ENCODE measurements at places on chromosomes 1 and 21. TPM values are rescaled to one million over a fixed set of nuclear protein-coding genes. Genes with fewer than 3 reads are reported as not detected.

- DNase-seq = no peak
Measured at GRCh38 chr21:14844001-14844400, 220.8 kb downstream of the NRIP1 start.

GRCh38 chr21:38567335-38567969, 69.2 kb upstream of the ERG start:
- DNase-seq = no peak

DNA sequence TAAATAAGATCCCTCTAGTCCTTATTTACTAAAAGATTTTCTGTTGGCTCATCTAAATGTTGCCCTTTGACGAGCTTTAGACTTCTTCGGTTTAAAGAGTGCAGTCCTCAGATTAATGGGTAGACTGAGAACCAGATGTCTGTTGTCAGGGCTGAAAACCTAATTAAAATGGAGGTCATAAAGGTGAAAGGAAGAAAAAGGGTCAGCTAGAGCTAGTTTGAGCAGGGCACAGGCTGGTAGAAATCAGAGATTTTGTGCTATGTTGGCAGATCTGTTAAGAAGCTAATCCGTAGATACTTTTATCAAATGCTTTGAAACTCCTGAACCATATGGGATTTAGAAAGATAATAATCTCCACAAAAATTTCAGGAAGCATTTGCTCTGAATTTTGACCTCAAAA, 959.0 kb downstream of the PLA2G4A start:
- DNase-seq = no peak

- peak; percentile 56 for DNase-seq
Measured at GRCh38 chr1:18949686-18950400, 6.6 kb downstream of the IFFO2 start.

DNA sequence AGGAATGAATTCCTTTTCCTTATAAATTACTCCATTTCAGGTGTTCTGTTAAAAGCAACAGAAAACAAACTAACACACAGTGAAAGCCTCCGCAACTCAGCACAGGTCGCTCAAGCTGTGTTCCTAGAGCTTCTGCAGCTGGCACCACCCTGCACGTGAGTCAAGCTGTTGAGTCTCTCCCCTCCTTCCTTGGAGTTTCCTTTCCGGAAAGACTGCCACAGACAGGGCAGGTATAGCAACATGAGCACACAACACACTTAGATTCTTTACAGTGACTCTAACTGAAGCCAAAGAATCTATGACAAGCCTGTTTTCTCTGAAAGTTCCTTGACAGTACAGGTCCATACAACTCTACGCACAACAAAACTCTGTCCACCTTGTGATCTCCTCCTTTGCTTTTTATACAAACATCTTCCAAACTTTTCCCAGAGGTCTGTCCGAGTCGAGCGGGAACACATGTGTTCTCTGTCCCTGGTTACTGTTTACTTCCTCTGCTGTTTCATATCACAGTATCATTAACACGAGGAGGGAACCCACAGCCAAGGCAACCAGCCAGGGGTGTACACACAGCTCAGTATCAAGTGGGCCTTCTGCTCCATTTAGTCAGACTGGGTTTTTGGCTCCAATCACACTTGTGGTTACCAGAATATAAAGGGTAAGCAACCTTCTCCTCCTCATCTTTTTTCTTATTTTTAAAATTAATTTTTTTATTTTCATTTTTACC, 38.7 kb upstream of the DESI2 start:
- DNase-seq = no peak

- no peak for DNase-seq
Measured at GRCh38 chr21:14591882-14592281, 45.8 kb upstream of the SAMSN1 start.

DNA sequence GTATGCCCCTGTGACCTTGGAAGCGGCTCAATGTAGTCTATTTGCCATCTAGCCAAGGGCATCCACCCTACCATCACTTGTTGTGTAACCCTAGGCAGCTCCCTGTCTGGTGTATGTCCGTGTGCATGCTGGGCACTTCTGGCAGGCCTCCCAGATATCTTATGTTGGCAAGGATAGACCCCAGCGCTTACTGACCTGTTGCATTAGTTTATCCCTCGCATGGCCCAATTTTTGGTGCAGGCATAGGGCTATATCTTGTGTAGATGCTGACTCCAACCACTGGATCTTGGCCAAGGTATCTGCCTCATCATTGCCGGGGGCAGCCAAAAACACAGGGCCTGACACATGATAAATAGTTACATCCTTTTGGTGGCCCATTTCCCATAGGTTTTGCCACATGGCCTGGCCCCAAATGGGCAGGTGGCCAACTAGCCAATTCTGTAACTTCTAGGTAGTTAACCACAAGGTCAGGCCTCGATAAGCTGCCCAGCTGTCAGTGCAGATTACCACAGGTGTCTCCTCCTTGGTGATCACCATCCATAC, 14.0 kb upstream of the TBX19 start:
- DNase-seq = no peak

GRCh38 chr1:43546388-43547100, 15.9 kb downstream of the PTPRF start:
- DNase-seq = no peak

DNA sequence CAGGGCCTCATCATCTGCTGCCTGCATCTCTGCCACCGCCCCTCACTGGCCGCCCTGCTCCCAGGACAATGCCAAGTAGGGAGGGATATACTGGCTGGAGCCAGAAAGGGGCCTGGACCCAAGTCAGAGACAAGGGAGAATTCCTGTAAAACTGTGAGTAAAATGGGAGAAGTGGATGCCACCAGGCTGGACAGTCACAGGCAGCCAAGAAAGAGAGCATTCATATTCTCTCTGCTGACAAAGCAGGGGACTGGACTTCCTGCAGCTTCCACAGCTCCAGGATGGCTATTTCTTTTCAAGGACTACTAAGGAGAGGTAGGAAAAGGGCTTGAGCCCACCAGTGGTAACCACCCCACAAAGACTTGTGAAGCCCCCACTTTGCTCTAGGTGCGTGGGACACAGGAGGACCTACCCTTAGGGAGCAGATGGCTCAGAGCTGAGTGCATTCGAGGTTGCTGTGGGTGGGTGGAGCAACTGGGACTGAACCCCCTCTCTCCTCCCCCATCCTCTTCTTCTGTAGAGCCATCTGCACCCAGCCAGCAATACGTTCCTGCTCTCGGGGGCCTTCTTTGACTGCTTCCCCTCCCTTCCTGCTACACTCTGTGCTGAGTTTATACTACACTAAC, 57.5 kb downstream of the GLIS1 start:
- DNase-seq = no peak

DNA sequence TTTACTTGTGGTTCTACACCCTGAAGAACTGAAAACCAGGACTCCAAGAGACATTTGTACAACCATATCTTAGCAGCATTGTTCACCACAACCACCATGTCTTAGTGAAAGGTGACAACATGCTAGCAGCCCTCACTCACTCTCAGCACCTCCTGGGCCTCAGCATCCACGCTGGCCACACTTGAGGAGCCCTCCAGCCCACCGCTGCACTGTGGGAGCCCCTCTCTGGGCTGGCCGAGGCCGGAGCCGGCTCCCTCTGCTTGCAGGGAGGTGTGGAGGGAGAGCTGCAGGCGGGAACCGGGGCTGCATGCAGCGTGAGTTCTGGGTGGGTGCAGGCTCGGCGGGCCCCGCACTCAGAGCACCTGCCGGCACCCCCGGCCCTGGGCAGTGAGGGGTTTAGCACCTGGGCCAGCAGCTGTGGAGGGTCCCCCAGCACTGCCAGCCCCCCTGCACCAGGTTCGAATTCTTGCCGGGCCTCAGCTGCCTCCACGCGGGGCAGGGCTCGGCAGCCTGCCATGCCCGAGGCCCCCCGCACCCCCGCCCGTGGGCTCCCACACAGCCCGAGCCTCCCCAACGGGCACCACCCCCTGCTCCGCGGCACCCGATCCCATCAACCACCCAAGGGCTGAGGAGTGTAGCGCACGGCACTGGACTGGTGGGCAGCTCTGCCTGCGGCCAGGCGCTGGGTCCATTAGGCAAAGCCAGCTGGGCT, 9.2 kb downstream of the C1orf159 start:
- peak; percentile 20 for DNase-seq

GRCh38 chr1:171280599-171280998, 32.3 kb downstream of the FMO1 start:
- DNase-seq = no peak

GRCh38 chr1:23528250-23528978, 2.6 kb downstream of the E2F2 start:
- peak; percentile 92 for DNase-seq

- no peak for DNase-seq
Measured at GRCh38 chr1:78672428-78672827, 22.8 kb downstream of the IFI44 start.

DNA sequence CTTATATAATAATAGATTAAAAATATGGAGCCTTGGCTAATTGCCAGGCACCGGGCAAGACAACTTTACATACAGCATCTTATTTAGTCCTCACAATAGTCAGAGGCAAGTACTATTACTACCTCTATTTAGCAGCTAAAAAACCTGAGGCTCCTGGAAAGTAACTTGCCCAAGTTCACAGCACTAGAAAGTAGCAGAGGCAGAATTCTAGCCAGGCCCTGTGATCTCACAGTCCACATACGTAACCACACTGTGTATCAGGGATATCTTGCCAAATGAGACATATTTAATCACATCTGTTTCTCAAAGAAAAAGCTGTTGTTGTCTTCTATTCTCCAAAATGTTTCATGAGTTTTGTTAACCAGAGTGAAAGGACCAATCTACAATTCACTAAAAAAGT, 378.5 kb downstream of the PLPP3 start:
- no peak for DNase-seq

DNA sequence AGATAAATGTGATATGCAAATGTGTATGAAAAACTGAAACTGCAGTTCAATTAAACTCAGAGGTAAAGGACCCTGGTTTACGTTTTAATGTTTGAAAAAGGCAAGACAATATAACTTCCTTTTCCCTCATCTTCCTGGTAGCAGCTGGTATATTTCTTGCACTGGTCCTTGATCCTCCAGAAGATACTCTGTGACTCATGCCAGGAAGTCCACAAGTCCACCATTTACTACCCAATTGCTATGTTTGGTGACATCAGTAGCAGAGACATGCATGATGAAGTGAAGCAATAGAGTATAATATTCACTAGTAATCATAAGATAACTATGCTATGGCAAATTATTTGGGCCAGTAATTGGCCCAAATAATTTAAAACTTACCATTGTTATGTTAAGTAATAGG, 774.5 kb upstream of the NEGR1 start:
- DNase-seq = no peak

DNA sequence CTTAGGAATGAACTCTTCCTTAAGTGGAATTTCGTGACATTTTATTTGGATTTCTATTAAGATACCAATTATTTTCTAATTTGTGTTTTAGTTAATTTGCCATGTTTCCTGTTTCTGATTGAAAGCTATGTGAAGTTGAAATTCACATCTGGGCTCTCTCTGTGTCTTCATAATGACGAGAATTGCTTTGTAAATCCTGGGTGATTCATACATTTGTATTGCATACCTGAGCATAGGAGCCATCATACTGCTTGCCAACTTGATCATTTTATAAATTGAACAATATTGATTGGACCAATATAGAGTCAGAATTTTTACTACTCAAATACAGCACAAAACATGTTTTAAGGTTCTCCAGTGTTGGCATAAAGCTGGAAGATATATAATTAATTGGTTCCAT, 817.9 kb downstream of the BRINP3 start:
- DNase-seq = no peak

DNA sequence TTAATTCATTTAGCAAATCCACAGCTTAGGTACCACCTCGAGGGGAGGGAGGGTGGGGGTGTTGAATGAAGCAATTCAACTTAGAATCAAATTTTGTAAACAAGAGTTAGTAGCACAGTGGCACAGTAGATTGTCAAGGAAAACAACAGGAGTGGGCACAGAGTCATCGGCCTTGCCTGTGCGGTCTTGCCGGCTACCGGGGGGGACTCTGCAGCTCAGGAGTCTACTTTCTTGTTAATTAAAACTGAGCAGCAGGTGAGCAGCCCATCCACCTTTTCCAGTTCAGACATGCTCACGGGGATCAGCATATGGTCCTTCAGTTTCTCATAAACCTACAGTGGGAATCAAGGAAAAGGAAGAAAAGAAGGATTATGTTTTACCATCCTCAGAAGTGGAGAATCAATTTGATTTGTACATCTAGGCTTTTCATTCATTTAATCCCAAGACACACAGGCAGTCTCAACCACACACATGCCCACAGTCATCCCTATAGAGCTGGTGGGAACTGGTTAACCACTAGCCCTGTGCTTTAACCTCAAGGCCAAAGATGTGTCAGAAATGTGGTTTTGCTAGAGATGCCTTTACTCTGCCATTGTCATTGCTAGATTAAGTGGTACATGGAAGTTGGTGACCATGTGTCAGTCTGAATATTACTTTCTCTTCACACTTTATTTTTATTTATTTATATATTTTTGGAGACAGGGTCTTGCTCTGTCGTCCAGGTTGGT, 45.0 kb upstream of the BCL10 start:
- DNase-seq = no peak

- DNase-seq = peak; percentile 55
Measured at GRCh38 chr1:225694151-225694603, 41.3 kb upstream of the ENAH start.

GRCh38 chr1:179923029-179923428, 31.6 kb upstream of the CEP350 start:
- no peak for DNase-seq

GRCh38 chr1:192555399-192555798, 20.2 kb upstream of the RGS1 start:
- DNase-seq = no peak

DNA sequence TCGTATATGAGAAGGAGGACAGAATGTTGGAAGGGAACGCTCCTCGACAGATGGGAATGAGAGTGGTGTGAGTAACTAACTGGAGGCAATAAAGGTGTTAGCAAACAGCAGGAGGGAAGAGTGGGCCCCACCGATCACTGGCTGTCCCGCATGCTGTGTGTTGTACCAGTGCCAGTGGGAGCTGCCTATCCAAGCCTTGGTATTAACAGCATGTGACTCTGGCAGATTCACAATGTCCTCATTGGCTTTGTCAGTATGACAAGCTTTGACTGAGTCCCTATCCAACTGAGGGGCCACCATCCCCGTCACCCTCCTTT, 188.3 kb downstream of the NRIP1 start:
- no peak for DNase-seq

DNA sequence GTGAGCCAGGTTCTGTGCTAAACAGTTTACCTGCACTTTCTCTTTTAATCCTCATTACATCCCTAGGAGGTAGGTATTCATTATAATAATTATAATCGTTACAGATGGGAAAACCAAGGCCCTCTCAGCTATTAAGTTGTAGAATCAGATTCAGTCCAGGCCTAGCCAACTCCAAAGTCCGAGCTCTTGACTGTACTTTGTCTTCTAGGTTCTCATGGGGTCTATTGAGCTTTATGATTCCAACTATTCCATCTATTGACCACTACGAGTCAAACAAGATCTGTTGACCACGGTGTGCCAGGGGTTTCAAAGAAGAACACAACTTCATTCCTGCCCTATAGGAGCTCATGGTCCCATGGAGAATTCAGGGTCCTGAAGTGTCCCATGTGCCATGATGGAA, 2.0 kb downstream of the IFNLR1 start:
- DNase-seq = no peak

LRRC53 gene
- total RNA-seq = not detected

S100A3 gene
- total RNA-seq = 0.70 TPM

EEIG2 gene
- 5.1 TPM for total RNA-seq

HSD3B1 gene
- total RNA-seq = not detected
